ENCODE measurements at places on chromosomes 13 and 19.

- DNase-seq: no peak
- peak overlapping the region; percentile 74 for H3K27ac ChIP-seq
- H3K27me3 ChIP-seq: no peaks in the 10 kb centered on the region
- peaks cover 96% of the 10 kb centered on the region for H3K4me1 ChIP-seq
- H3K4me3 ChIP-seq: no peak overlapping the region
- H3K36me3 ChIP-seq: peaks cover 15% of the 10 kb centered on the region
These were observed 93.6 kb downstream of the KL start for GRCh38 chr13:33109801-33110200.

- no peak overlapping the region for H3K27ac ChIP-seq
- no peak for DNase-seq
- H3K36me3 ChIP-seq: no peaks in the 10 kb centered on the region
- H3K27me3 ChIP-seq: no peaks in the 10 kb centered on the region
- H3K4me3 ChIP-seq: no peak overlapping the region
These were observed 416.4 kb downstream of the DCT start for GRCh38 chr13:94063096-94063495.

- H3K4me1 ChIP-seq: no peaks in the 10 kb centered on the region
- H3K27ac ChIP-seq: no peak overlapping the region
- no peak overlapping the region for H3K4me3 ChIP-seq
- no peaks in the 10 kb centered on the region for H3K27me3 ChIP-seq
These were observed 10.6 kb downstream of the CD70 start for GRCh38 chr19:6580313-6580712.

DNA sequence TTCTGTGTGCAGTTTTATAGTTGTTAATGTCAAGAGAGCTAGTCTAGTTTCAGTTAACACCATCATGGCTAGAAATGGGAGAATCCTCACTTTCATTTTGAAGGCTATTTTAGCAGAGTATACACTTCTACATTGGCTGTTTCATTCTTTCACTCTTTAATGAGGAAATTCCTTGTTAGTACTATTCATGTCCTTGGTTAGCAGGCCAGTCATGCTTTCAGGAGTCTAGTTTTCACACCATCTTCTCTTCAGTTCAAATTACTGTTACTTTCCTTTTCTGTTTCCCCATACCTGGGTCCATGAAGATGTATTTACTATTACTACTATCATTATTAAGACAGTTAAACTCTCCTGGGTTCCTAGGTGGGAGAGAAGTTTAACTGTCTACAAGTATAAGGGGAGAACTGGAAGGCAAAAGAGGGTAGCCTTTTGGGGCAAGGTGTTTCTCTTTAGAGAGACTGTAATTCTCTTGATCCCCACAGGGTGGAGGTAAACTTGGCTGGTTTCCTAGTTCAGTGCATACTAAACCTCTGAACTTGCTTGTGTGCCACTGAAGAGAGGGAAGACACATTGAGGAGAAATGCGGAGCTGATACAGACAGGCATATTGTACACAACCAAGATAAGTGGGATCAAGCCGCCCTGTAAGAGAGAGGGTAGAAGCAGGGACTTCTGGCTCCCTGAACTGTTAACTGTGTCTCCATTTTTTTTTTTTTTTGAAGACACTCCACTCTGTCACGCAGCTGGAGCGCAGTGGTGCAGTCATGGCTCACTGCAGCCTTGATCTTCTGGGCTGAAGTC lies 41.3 kb upstream of the IGFL4 start:
- H3K27me3 ChIP-seq: peaks cover 13% of the 10 kb centered on the region
- no peak overlapping the region for H3K27ac ChIP-seq
- H3K4me1 ChIP-seq: peaks cover 9% of the 10 kb centered on the region
- H3K36me3 ChIP-seq: no peaks in the 10 kb centered on the region

DNA sequence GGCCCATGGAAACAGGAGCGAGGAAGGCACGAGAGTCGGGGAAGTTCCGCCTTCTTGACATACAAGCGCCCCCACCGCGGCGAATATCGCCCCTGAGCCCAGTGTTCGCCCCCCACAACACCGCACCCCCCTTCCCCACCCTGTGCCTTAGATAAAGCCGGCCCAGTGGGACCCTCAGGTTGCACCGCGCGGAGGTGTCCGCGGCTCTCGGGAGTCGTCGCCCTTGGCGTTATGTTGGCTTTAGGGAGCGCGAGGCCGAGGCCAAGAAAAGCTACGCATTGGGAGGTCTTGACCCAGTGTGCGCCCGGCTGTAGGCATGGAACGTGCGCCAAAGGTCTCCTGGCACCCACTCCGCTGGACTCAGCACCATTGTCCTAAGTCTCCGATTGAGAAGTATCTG lies 603 bp upstream of the ZNF132 start:
- H3K4me3 ChIP-seq: peak overlapping the region; percentile 49
- H3K36me3 ChIP-seq: peaks cover 23% of the 10 kb centered on the region
- no peaks in the 10 kb centered on the region for H3K4me1 ChIP-seq
- no peak for DNase-seq

GRCh38 chr13:106393776-106394175 lies 141.7 kb downstream of the EFNB2 start:
- H3K27ac ChIP-seq: no peak overlapping the region
- no peaks in the 10 kb centered on the region for H3K4me1 ChIP-seq
- no peak overlapping the region for H3K4me3 ChIP-seq
- H3K27me3 ChIP-seq: no peaks in the 10 kb centered on the region

DNA sequence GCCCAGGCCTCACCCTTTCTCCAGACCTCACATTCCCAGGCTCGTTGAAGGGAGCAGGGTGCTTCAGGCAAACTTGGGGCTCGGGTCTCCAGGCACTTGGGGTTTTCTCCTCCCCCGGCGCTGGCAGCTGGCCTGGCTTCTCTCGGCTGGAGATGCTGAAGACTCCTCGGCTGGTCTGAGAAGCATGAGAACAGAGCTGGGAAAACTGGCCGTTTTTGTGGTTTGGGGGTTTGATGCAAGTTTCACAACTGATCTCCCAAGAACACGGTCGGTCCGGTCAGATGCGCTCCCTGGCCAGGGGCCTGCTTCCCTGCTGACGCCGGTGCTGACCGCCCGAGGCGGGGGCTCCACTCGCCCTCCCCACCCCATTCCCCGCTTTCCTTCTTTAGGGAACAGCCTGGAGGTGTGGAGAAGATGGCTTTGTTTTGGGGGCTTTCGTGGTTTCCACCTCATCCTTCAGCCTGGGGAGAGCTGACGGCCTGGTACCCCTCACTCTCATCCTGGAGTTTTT lies 35.3 kb downstream of the CEBPA start:
- H3K4me3 ChIP-seq: no peak overlapping the region
- no peak for DNase-seq
- H3K36me3 ChIP-seq: no peaks in the 10 kb centered on the region
- H3K27me3 ChIP-seq: no peaks in the 10 kb centered on the region

DNA sequence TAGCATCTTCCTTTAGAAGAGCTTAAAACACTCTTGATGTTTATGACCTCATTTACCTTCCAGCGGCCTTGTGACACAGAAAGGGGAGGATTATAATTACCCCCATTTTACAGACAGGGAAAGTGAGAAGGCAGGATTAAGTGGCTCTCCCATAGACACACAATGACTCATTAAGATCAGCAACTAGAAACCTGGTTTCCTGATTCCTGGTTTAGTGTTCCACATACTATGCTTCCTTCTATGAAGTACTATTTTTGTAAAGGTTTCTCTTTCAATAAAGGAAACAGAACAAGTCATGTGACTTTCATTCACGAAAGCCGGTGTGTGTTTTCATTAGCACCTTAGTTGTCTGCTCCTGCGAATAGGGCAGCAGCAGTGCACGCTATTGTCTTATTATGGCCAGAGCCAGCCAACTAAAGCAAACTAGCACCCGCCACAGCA lies 8.3 kb downstream of the IRS2 start:
- no peak overlapping the region for H3K27ac ChIP-seq
- no peak for DNase-seq
- no peaks in the 10 kb centered on the region for H3K27me3 ChIP-seq
- H3K4me1 ChIP-seq: peaks cover 76% of the 10 kb centered on the region

All from sigmoid colon (tissue), 7 donors.